ENCODE measurements at places on chromosomes 13 and 19.

DNA sequence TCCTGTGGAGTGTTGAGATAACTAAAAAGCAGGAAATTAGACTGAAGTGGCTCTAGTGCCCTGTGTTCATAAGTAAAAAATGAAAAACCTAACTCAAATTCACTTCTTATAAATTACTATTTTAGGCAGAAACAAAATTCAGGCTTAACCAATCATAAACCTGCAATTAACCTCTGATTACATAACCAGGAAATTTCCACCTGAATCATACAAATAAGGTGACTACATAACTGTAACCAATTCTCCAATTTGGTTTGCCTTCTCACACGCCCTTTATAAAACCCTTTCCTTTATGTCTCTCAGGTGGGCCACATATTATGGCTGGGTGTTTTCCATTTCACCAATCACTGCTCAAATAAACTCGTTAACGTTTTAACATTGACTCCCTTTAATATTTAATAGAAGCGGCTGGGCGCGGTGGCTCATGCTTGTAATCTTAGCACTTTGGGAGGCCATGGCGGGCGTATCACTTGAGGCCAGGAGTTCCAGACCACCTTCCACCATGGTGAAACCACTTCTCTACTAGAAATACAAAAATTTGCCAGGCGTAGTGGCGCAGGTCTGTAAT, 22.9 kb upstream of the ZNF724 start:
- DNase-seq: no peak

- DNase-seq: no peak
Observed at GRCh38 chr19:33634361-33635091, 12.8 kb downstream of the CHST8 start.

DNA sequence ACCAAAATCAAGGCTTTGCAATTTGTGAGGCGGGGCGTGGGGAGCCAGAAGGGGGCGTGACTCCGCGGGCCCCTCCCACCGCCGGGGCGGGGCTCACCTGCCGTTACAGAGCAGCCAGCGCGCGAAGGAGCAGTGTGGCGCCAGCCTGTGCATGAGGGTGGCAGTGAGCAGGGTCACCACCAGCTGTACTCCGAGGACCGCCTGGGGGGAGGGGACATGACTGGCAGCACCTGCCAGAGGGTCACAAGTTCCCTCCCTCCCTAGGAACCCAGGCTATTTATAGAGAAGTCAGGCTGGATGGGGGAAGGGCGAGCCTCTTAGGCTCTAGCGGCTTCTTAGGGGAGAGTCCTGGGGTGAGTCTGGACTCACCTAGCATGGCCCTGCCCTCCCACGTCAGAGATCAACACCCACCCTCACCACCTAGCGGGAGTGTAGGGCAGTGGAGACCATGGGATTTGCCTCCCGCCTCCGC, 3.6 kb downstream of the TMEM161A start:
- no peak for DNase-seq

GRCh38 chr19:18123819-18124218, 26.2 kb downstream of the MAST3 start:
- DNase-seq: no peak

DNA sequence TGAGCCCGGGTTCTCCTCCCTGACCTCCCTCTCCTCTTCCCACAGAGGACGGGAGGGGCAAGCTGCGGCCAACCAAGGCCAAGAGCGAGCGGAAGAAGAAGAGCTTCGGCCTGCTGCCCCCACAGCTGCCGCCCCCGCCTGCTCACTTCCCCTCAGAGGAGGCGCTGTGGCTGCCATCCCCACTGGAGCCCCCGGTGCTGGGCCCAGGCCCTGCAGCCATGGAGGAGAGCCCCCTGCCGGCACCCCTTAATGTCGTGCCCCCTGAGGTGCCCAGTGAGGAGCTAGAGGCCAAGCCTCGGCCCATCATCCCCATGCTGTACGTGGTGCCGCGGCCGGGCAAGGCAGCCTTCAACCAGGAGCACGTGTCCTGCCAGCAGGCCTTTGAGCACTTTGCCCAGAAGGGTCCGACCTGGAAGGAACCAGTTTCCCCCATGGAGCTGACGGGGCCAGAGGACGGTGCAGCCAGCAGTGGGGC, 162.2 kb downstream of the KDM4B start:
- DNase-seq: no peak

GRCh38 chr13:35475960-35476943, at the start of gene MAB21L1:
TSS of gene MAB21L1 (minus strand) at chr13:35476689. CDS start at chr13:35476138, 551 bp downstream.
- DNase-seq: peak; percentile 96

DNA sequence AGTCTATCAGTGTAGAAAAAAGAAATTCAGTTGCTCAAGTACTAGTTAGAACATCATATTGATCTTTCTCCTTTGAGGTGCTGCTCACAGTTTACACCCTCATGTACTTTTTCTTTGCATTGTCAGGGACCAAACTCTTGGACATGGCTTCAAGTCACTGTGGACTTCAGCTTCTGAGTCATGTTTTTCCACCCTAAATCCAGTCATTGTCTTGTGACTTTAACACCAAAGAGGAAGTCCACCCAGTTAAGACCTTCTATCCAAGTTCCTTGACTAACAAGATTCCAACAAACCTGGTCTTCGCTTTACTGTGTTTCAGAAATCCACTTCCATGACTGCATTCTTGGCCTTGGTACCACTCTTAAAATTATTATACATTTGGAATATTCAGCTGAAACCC, 206.7 kb upstream of the ARGLU1 start:
- no peak for DNase-seq

DNA sequence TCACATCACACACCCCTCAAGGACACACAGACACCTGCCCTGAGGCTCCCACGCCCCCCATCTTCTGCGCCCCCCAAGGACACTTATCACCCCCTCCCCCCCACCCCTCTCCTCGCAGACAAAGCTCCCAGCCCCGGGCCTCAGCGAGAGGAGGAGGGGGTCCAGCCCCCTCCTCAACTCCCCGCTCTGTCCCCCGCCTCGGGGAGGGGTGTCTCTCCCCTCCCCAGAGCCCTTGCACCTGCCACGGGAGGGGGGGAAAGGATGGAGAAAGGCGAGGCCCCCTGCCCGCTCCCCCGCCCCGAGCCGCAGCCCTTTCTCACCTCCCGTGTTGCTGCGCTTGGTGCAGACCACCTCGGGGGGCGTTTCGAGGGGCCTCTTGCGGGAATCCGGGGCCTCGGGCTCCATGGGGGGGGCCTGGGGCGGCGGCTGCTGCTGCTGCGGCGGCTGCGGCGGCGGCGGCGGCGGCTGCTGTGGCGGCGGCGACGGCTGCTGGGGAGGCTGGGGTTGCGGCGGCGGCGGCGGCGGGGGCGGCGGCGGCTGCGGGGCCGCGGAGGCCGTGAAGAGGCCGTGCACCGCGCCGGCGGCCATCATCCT, 621 bp downstream of the NOVA2 start:
- DNase-seq: no peak

DNA sequence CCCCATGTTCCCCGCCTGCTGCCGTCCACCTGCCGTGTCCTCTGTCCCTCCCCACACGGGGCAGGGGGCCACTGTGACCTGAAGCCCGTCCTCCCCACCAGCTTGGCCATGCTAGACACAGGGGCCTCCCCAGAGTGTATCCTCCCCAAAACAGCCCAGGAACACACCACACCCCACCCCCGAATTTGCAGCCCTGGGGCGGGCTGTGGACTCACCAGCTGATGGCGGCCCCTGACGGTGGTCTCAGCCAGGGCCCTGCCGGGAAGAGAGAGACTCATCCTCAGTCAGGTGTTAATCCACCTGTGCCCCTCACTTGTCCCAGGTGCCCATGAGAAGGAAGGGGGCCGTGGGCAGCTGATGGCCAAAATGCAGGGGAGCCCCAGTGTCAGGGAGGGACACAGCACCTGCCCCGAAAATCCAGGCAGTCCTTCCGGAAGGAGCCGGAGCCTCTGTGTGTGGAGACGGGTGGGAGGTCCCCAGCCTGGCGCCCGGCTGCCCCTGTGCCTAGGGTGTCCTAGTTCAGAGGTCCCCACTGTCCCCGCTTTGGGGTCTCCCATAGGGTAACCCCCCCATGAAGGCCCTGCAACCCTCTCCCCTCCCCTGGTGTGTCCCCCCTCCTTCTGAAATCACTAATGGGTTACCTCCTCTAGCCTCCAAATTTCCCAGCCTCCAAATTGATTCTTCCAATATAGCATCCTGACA, 39.3 kb upstream of the TCF3 start:
- no peak for DNase-seq

Data from EH (cell line).